D721Med (cell line): ENCODE measurements at places on chromosomes 1 and 21.

DNA sequence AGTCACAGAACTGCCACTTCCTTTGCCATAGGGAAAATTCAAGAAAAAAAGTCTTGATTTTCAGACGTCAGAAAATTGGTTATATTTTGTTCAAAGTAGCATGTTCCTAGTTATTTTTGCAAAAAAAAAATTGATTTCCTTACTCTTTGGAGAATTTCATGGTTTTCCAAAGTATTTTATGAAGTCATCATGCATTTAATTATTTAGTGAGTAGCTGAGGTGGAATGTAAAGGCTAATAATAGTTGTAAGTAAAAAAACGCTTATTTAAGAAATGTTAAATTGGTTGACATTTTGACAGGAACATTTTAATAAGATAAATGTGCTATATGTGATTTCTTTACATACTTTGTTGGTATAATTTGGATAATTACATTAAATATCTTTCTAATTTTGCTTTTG, 20.8 kb downstream of the TSEN15 start:
- DNase-seq, result no peak

GRCh38 chr1:228666686-228667623, 68.3 kb upstream of the RHOU start:
- DNase-seq, result no peak

GRCh38 chr1:82153752-82154151, 353.0 kb downstream of the ADGRL2 start:
- no peak for DNase-seq

- no peak for DNase-seq
Observed at GRCh38 chr1:107919953-107920352, 45.0 kb downstream of the VAV3 start.

DNA sequence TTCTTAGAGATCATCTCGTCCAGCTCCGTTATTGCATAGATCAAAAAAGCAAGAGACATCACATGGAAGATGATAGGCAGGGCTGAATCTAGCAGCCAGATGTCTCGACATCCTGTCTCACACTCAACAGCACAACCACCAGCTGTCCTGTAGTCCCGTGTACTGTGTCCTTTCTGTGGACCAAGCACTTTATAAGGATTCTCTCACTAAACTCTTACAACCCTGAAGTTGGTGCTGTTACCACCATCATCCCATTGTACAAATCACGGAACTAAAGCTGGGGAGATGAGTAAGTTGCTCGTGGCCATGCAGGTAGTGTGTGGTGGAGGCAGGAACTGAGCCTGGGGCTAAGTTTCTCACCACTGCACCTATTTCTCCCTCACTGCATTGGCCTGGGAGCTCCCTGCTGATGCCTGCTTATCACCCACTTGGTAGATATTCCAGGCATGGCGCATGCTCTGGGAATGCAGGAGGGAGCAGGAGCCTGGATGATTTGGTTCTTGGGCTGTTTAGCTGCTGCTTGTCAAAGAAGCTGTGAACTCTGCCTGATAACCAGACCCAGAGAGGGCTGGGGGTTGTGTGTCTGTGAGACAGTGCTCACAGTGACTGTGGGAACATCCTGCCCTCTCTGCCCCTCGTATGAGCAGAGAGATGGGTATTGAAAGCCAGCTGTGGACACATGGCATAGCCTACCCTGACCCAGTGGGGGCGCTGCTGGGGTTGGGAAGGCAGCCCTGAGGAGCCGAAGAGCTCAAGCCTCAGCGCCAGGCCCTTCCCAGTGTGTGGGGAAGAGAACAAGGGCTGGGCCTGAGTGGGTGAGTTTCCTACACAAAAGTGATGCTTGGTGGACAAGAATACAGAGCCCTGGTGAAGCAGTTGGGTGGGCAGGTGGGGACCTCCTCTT, 13.6 kb downstream of the PPFIA4 start:
- peak; percentile 9 for DNase-seq

DNA sequence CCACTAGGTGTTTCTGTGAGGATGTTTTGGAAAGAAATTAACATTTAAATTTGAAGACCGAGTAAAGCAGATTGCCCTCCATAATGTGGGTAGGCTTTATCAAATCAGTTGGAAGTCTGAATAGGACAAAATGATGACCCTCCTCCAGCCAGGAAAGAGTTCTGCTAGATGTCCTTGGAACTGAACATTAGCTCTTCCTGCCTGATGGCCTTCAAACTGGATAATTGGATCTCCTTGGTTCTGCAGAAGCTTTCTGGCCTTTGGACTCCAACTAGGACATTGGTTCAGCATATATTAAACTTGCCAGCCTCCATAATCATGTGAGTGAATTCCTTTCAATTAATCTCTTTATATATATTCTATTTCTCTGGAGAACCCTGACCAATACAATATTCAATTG, 4.4 kb upstream of the GLRX2 start:
- no peak for DNase-seq

DNA sequence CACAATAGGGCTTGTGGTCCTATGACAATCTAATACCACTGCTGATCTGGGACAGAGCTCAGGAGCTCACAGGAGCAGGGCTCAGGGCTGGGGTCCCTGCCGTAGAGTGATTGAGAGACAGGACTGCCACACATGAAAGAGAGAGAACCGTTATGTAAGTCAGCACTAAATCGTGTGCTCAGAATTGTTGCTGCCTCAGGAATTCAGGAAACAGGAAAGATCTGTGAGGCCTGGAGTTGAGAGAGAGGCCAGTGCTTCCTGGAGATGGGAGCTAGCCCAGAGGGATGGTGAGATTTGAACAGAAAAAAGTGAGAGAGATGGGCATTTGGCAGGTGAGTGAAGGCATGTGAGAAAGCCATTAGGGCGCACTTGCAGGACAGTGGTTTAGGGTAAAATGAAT, 17.5 kb upstream of the ACBD6 start:
- DNase-seq, result no peak

DNA sequence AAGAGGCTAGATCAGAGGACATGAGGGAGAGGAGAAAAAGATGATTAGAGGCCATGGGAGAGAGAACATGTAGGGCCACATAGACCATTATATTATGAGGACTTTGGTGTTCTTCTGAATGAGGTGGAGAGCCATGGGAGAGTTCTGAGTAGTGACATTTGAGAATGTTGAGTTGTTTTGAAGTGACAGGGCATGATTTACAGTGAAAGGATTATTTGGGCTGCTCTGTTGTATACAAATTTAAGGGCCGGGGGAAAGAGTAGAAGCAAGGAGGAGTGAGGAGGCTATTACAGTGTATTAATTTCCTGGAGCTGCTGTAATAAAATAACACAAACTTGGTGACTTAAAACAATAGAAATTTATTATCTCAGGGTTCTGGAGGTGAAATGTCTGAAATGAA, 102.5 kb upstream of the RGS4 start:
- DNase-seq, result no peak

DNA sequence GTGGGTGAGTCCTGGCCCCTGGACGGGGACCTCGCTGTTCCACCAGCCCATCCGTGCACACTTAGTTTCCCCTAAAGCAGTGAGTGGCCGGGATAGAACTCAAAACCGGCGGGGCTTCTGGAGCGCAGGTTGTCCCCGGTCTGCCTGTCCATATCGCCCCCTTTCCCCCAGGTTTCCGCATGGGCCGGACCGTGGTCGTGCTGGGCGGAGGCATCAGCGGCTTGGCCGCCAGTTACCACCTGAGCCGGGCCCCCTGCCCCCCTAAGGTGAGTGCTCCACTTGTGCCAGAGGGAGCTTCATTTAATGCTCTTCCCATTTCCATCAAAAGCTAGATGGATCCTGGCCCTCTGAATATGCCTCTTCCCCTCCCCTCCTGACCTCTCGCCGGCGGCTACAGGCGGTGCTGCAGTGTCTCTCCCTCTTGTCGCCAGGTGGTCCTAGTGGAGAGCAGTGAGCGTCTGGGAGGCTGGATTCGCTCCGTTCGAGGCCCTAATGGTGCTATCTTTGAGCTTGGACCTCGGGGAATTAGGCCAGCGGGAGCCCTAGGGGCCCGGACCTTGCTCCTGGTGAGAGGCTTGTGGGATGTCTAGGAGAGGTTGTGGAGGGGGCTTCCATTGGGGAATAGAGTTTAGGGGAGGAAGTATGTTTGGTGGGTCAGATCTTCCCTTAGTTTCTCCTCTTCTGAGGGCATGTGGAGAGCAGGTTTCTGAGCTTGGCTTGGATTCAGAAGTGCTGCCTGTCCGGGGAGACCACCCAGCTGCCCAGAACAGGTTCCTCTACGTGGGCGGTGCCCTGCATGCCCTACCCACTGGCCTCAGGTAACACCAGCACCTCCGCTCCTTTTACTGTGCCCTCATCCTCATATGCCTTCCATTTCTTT, 683 bp downstream of the PPOX start:
- no peak for DNase-seq
